Ovary (tissue), 10 donors: ENCODE measurements at places on chromosomes 16 and 17. TPM values are rescaled to one million over a fixed set of nuclear protein-coding genes. Genes with fewer than 3 reads are reported as not detected.

- no peak for DNase-seq
- peaks cover 19% of the 10 kb centered on the region for H3K4me1 ChIP-seq
- H3K27me3 ChIP-seq: no peaks in the 10 kb centered on the region
- H3K27ac ChIP-seq: no peak overlapping the region
- no peak overlapping the region for H3K4me3 ChIP-seq
Observed at GRCh38 chr17:63399316-63399715, 46.8 kb downstream of the CYB561 start.

GRCh38 chr17:27471321-27472269 lies 15.3 kb downstream of the KSR1 start:
- H3K27ac ChIP-seq: no peak overlapping the region
- no peak overlapping the region for H3K4me3 ChIP-seq
- no peak for DNase-seq
- no peaks in the 10 kb centered on the region for H3K27me3 ChIP-seq

LPO gene
- not detected for total RNA-seq

CFAP97D1 gene
- total RNA-seq: not detected

DNA sequence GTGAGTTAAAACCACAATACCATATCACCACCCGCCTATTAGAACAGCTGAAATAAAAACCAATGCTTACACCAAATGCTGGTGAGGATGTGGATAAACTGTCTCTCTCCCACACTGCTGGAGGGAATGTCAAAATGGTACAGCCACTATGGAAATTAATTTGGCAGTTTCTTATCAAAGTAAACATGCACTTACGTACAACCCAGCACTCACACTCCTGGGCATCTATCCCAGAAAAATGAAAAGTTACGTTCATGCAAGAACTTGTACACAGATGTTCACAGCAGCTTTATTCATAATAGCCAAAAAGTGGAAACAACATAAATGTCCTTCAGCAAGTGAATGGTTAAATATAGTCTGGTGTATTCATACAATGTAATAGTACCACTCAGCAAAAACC lies 173.2 kb upstream of the MYOCD start:
- H3K4me3 ChIP-seq: no peak overlapping the region
- no peak for DNase-seq
- H3K36me3 ChIP-seq: no peaks in the 10 kb centered on the region
- H3K4me1 ChIP-seq: no peaks in the 10 kb centered on the region
- no peak overlapping the region for H3K27ac ChIP-seq
- no peaks in the 10 kb centered on the region for H3K27me3 ChIP-seq

HOXB8 gene
- not detected for total RNA-seq

SLC47A1 gene
- total RNA-seq: 25.8 TPM

CLDN7 gene
- total RNA-seq: 9.6 TPM

DNA sequence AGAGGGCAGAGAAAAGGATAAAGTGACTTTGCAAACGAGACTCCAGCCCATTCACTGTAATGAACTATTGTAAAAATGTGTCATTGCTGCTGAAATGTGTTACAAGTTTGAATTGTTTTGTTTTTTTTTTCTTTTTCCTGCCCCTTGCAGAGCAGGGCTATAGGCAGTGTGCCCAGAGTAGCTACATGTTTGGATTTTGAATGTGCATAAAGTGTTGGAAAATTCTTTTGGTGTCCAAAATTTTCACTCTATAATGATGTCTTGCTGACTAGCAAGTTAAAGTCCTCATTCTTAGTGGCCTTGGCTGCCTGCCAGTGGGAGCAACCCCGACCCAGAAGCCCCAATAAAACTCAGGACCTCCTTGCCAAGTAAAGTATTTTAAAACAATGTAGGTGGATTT lies 66.5 kb downstream of the IGF2BP1 start:
- no peak overlapping the region for H3K27ac ChIP-seq
- no peaks in the 10 kb centered on the region for H3K27me3 ChIP-seq
- H3K4me1 ChIP-seq: no peaks in the 10 kb centered on the region
- no peak for DNase-seq
- H3K36me3 ChIP-seq: no peaks in the 10 kb centered on the region
